ENCODE measurements at places on chromosomes 4 and X.

DNA sequence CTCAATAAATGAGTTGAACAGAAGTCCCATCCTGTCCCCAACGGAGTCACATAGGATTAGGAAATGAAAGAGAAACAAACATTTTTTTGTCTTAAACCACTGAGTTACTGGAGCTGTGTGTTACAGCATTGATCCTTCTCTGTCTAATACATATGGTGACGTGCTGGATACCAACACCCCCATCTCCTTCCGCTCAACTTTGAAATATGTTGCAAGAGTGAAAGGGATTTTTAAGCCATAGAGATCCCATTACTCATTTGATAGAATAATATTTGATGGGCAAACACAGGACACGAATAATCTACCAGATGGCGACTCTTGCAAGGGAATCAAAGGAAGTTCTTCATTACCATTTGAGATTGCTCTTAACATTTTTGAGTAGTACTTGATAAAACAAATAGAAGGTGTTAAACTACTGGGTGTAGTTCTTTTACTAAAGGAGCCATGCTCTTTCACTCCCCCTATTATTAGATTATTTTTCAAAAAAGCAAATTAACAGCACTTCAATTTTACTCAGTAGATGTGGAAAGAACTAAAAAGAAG is 140.5 kb downstream of the PACRGL start:
- no peak for DNase-seq

DNA sequence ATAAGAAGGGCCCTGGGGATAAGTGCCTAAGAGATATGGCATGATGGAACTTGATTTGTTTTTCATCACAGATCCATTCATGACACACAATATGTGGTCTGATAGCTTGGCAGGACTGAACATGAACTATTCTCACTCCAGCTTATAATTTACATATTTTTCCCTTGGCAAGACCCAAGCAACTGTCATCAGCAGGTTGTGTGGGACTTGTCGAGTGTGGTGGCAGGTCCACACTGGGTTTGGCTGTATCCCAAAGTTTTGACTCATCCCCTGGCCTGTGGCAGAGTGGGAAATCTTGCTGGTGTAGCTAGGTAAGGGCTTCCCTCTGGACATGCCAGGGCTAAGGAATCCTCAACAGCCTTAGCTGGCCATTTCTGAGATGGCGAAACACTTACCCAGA is 81.0 kb upstream of the STIM2 start:
- no peak for DNase-seq

DNA sequence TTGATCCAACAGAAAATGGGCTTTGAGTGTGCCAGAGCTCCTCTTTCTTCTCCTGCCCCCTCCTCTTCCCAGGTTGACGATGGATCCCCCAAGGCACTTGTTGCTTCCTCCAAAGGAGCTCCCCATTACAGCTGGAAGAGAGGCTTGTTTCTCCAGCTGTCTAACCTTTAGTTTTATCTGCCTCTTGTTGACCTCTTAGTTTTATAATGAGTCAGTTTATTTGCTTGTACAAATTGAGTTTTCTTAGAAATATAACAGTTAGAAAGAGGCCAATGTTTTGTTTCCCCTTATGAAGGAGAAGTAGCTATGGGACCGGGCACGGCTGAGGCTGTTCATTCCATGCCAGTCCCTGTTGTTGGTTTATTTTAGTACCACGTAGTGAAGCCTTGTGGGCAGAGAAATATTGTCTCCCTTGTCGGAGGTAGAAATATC is 158.2 kb downstream of the SPRY1 start:
- DNase-seq: no peak

- no peak for DNase-seq
Measured at GRCh38 chrX:13697455-13697854, 8.5 kb downstream of the RAB9A start.

DNA sequence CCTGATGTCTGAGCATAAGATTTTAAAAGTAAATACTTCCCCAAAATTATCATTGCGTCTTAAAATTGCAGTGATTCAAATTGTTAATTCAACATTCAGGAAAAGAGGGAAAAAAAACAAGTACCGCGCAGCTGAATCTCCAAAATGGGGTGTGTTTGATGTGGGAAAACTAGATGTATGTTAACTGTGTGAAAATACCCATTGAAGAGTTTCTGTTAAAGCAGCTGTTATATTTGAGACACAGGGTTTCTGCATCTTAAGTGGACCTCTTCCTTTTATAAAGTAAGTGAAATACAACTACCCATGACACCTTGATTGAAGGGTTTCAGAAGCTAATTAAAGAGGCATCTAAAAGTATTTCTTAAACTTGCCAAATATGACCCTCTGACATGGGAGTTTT is 1186.1 kb downstream of the NLGN4X start:
- no peak for DNase-seq

- DNase-seq: peak; percentile 56
Measured at GRCh38 chrX:75229774-75230173, 44.1 kb upstream of the UPRT start.

DNA sequence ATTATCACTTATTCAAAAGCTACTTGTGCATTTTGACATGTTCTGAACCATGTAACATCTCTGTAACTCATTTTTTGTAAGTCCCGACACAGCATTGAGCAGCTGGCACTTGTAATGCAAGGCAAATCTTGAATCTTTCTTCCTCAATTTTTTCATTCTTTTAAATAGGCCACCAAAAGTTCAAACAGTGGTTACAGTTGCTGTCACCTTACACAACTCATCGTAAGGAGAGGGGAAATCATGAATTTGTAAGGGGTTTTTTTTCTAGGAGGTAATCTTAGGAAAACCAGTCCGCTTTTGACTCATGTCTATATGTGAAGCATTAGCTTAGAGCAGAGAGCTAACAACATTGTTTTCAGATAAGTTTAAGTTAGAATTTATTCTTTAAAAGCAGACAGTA is 124.5 kb downstream of the PDLIM5 start:
- DNase-seq: no peak

GRCh38 chr4:138911909-138912703 is 103.5 kb upstream of the NOCT start:
- DNase-seq: no peak

DNA sequence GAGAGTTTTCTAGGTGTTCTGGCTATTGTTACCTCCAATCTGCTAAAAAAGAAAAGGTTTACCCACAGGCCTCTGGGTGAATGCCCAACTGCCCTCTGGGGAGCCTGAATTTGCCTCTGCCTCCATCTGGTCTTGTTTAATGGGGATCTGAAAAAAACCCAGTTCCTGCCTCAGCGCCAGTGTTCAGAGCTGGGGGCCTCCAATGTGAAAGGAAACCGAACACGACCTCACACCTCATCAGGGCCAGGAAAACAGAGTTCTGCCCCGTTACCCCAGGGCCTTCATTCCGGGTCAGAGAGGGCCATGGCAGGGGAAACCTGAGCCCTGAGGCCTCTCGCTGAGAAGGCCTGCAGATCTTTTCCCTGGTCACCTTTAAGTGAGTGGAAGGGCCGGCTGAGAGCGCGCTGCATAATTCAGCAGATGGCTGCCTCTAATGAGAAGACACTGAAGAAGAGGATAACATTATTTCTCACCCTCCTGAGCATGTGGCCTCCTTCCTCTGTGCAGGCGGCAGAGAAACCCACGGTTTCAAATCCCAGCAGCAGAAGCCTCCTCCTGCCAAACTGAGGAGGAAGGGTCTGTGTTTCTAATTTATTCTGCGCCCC is 6.8 kb downstream of the SEPTIN6 start:
- DNase-seq: no peak

All from islet precursor cell (in vitro differentiated cells).